ENCODE measurements at places on chromosomes 11 and 22. TPM values are rescaled to one million over a fixed set of nuclear protein-coding genes. Genes with fewer than 3 reads are reported as not detected.

DNA sequence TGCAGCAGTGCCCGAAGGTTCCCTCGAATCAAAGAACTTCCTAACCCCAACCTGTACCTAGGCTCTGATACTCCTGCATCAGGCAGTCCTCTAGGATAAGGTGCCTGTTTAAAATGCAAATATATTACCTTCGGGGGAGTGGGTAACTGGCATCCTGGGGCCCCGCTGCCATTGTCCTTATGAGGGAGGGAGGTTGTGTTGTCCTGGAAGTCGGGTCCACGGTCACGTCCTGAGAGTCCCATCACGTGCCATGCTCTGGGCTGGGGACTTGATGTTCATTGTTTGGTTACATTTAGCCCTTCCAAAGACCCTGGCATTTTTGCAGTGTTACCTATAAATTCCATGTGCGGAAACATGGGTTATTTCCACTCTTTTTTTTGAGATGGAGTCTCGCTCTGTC lies 67.6 kb downstream of the PARVB start:
- no peak for DNase-seq

GRCh38 chr11:112290493-112290850 lies 29.8 kb upstream of the PLET1 start:
- no peak for DNase-seq

The SF1 gene
- 323 TPM for total RNA-seq

The SYCE3 gene
- 0.87 TPM for total RNA-seq
